ENCODE measurements at places on chromosomes 4 and X.

DNA sequence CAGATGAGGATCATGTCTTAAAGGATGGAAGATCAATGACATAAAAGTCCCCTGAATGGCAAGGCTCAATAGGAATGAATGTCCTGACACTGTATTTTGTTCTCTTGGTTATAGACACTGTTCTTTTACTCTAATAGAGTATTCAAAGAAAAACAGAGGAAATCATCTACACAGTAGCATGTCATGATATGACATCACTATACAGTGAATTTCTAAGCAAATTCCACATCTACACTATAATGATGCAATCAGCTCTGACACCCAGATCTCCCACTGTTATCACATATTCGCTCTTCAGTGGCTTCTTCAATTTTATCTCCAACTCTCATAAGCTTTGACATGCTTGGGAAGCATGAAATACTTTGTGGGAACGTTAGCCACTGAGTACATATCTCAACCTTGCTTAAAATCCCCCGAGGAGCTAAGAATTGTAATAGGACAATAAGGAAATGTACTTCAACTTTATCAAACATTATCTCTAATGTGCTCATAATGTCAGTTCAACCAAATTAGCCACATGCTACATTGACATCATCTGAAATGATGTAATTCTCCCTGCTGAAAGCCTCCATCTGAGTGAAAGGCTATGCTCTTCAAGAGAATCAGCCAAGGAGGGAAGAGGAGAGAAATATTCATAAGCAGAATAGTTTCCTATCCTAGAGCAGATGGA is 139.6 kb upstream of the PTCHD1 start:
- DNase-seq: no peak

GRCh38 chrX:44040406-44040805 is 67.2 kb upstream of the NDP start:
- no peak for DNase-seq

DNA sequence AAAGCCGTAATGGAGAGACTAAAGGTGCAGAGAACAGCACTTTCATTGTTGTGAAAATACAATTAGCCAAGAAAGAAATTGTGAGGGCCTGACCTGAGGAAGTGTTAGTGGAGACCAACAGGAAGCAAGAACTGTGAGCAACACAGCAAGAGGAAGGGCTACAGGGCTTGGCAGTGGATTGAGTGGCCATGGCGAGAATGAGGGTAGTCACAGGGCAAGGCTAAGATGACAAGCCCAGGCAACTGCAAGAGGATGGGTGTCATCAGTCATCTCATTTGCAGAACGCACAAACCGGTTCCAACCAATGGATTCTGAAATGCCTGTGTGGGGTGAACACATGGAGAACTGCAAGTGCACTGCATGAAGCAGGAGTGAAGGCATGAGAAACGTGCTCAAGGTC is 3.6 kb downstream of the SLC10A6 start:
- DNase-seq: no peak

- DNase-seq: no peak
Measured at GRCh38 chr4:118099106-118099505, 64.8 kb downstream of the NDST3 start.

DNA sequence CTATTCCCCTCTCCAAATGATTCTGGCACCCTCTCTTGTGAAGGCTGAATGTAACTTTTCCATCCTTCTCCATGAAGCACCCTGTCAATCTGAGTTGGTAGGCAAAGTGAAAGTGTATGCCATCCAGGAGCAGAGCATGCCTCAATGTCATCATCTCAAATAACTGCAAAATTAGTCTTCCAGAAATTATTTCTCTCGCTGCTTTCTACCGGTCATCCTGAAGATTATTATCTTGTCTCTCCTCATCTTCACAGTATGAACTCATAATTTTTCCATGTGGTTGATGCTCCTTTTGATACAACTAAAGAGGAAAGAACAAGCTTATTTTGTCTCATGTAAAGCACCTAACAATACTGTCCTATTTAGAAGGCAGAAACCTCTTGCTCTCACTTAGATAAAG is 285.5 kb upstream of the PCDH7 start:
- no peak for DNase-seq

- DNase-seq: no peak
Measured at GRCh38 chrX:28585767-28586166, 1.5 kb upstream of the IL1RAPL1 start.

GRCh38 chr4:181693517-181693916 is 549.7 kb upstream of the TENM3 start:
- no peak for DNase-seq

DNA sequence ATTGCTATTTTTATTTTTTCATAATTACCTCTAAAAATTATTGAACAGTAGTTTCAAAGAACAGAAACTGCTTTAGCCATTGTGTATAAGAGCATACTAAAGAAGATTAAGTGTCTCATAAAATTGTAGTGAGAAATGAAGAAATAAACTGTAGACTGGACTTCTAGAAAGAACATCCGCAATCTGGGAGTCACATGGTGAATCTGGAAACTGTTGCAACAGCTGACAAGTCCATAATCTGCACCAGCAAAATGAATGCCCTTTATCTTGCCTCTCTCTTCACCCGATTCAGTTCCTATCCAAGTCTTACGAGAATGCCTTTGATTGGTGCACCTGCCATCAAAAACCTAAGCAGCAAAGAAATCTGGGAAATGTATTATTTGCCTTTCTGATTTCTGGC is 312.9 kb downstream of the NAF1 start:
- DNase-seq: no peak

DNA sequence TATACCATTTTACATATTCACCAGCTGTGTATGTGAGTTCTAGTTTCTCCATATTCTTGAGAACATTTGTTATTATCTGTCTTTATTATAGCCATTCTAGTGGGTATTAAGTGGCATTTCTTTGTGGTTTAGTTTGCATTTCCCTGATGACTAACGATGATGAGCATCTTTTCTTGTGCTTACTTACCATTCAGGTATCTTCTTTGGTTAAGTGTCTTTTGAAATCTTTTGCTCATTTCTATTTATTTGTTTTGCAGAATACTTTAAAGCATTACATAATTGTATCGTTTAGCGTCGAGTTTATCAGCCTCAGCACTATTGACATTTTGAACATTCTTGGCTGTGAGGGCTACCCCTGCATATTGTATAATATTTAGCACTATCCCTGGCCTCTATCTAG is 85.4 kb downstream of the FRMPD4 start:
- no peak for DNase-seq

GRCh38 chrX:3659761-3660160 is 53.7 kb downstream of the PRKX start:
- no peak for DNase-seq
